ENCODE measurements at places on chromosomes 12 and 14.
A peak's percentile ranks its signal among the peaks of the same experiment; 100 is the strongest.

DNA sequence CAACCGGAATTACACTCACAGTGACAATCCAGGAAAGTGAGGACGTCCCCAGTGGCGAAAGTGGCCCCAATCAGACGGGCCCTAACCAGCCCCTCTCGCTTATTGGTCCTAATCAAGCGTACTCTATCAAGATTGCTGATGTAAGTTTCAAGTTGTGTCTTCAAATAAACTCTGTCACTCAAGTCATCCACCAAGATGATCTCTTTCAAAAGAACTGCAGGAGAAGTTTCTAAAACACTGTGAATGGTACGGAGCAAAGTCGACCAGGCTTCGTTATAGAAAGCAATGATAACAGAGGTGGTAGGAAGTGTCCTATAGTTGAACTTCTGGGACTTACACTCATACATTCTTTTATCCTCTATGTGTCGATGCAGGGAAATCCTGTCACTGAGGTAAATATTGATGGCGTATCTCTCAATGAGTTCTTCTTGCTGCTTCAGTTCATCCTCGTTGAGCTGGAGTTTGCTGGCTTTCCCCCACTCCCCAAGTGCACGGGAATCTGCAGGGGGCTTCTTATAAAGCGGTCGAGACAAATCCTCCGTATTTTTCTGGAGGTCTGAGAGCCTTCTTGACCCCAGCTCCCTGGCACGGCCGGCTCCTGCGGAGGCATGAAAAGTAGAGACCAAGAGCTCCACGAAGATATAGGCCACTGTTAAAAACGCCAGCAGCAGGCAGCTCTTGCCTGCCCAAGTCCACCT lies 604 bp downstream of the GALNT4 start:
- DNase-seq = no peak

- no peak for DNase-seq
Measured at GRCh38 chr14:76715511-76716081, 45.7 kb upstream of the VASH1 start.

DNA sequence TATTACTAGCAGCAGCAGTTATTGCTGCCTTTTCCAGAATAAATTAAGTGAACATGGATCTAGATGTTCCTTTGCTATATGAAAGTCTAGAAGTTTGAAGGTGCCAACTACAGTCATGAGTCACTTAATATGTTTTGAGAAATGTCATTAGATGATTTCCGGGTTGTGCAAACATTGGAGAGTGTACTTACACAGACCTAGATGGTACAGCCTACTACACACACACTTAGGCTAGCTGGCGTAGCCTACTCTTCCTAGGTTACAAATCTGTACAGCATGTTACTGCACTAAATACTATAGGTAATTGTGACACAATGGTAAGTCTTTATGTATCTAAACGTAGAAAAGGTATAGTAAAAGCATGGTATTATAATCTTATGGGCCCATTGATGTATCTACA lies 368.1 kb downstream of the PDZRN4 start:
- no peak for DNase-seq

DNA sequence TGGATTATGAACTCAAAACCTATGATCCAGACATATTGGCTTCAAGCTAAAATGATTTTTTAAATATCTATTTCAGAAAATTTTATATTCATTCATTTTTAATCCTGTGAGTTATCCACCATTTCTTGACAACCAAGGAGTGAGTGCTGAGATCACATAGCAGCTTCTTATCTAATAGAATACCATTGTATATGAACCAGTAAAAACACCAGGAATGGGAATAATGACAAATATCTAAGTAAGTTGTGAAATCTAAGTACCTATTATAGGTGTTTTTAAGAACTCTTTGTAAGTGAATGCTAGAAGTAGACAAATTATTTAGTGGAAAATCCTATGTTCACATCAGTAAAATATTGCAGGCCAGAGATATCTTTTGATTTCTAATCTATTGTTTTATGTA lies 8.2 kb downstream of the LUM start:
- DNase-seq = no peak

DNA sequence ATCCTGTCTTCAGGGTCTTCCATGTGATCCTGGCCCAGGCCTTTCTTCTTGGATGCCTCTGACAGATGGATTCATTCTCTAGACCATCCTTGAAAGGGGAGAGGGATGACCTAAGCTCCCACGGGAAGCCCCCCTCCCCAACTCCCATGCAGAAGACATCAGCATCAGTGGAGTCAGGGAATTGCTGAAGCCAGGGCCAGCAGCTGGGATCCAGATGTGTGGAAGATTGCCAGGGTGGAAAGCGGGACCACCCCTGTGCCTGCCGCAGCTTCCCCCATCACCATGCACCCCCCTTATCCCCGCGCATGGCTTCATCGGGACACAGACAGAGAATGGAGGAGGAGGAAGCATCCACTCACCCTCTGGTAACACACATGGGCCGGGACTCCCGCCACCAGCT lies 183.6 kb upstream of the PRMT8 start:
- no peak for DNase-seq

- no peak for DNase-seq
Measured at GRCh38 chr14:73712540-73713180, 1.5 kb downstream of the PNMA1 start.

GRCh38 chr12:101963697-101964096 lies 86.3 kb downstream of the DRAM1 start:
- DNase-seq = no peak

GRCh38 chr12:127677537-127678131 lies 589.3 kb upstream of the TMEM132C start:
- peak; percentile 2 for DNase-seq

DNA sequence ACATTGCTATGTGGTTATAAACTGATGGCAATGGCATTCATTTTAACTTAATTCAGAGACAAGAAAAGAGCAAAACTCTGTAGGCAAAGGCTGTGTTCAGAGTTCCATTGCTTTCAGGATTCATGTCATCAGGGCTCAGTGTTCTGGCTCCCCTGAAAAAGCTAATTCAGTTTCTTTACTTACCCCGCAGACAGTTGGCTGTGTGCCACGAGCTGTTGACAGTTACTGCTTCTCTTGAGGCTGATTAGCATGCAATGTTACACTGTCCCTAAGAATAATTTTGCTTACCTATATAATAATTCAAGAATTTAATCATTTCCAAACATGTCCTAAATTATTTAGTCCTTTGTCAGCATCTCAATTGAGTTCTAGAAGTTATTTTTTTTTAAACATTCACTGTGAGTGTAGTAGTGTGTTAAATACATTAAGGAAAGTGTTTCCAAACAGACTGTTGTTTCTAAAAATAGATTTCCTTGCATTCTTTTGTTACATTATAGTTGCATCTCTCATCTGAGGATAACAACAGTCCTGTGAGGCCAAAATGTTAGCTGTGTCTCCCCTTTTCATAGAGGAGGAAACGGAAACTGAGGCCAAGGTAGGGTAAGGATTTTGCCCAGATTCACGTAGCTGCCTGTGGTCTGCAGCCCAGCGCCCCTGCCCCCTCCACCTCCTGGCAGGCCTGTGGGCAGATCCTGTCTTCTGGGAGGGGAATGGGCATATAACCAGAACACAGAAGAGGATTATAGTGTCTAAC lies 98.6 kb downstream of the PELI2 start:
- DNase-seq = no peak
